Activated T-cell treated with anti-CD3 and anti-CD28 coated beads, Interleukin-2, amount 50 U/mL, for 48 hours (primary cell): ENCODE measurements at places on chromosomes 12 and 14.

DNA sequence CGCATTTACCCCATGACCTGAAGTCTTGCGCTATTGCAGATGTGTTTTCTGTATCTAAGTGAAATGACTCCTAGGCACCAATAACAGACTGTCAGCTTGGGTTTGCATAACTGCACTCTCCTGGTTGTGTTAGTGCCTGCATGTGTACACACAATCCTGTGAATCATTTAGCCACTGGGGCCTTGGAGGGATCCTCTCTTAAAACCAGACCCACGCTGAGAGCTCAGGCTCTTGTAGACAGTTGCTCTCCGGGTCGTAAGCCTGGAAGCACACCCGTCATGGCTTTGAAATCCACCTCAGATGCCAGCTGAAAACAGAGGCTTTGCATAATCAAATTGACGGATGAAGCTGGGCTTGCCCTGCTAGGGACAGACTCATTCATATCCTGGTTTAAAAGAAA is 79.2 kb upstream of the RBM19 start:
- DNase-seq, result no peak

GRCh38 chr12:45959728-45960127 is 30.6 kb downstream of the SCAF11 start:
- DNase-seq, result no peak

- no peak for DNase-seq
Observed at GRCh38 chr12:2841056-2841650, 6.3 kb upstream of the NRIP2 start.

DNA sequence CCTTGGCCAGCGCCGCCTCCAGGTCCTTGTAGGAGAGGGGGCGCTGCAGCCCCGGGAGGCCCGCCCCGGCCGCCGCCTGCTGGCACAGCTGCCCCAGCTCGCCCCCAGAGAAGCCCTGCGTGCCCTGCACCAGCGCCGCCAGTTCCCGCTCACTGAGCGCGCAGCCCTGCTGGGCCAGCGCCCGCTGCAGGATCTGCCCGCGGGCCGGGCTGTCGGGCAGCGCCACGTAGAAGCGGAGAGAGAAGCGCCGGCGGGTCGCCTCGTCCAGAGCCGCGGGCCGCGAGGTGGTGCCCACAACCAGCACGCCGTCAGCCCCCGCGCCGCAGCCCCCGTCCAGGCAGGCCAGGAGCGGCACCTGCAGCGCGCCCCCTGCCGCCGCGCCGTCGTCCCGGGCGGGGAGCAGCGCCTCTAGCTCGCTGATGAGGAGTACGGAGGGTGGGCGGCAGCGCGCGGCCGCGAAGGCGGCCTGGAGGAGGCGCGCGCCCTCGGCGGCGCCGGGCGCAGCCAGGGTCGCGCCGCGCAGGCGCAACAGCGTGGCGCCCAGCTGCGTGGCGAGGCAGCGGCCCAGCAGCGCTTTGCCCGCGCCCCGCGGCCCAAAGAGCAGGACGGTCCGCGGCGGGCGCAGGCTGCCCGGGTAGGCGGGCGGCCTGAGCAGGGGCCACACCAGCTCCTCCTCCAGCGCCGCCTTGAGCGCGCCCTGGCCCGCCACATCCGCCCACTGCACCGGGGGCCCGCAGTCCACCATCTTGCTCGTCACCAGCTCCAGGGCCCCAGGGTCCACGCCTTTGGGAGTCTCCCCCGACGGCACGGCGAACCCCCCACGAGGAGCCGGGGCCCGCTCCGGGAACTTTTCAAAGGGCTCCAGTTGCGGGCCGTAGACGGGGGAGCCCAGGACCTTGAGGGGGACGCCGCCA is 27.7 kb downstream of the FIGNL2 start:
- DNase-seq, result peak; percentile 90

- DNase-seq, result no peak
Observed at GRCh38 chr14:101118746-101119591, 215.4 kb upstream of the RTL1 start.

GRCh38 chr12:49503674-49504180 is 35.1 kb upstream of the KCNH3 start:
- no peak for DNase-seq

DNA sequence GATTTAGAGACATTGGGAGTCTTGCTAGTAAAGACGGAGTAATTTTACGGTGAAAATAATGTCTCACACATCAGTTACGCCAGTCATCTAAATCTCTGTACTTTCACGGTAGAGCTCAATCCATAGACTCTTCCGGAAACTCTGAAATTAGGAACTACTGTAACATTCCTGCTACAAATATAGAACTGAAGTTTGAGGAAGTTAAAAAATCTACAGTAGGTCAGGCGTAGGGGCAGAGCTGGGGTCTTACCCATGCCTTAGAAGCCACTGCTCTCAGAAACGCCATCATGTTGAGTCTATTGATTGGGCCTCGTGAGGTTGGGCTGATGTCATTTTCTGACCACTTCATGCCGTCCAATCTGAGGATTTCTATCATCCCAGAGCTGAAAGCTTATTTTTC is 1029.8 kb upstream of the TMEM132C start:
- no peak for DNase-seq
